ENCODE measurements at places on chromosomes 4 and X.

DNA sequence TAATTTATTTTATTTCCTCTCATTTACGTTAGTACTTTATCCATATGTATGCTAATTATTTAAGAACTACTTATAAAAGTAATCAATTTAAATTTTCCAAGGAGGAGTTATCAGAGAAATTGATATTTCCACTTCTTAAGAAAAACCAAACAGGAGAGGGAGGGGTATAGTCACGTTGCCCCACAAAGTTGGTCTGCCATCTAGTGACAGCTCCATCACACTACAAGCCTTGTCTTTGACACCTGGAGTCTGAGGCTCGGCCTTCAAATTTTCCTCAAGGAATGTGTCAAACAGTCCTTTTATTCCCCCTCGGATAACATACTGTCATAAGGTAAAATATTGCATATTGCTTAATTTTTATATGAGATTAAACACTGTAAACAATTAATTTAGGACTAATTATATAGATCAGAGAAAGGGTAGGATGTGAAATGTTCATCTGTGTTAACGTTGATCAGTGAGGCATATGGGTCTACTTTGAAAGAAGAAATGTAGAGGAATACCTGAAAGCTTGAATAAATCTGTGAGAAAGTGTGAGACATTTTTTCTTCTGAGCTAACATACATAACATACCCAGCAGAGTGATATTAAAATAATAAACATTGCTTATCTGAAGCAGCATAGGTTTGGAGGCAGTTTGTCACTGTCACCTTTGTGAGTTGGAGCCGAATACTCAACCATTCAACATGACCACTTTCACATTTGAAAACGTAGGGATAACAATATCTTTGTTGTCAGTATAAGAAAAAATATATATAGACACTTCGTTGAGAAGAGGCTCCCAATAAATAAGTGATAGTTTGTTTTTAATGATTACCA is 114.4 kb downstream of the GLRA3 start:
- peak; percentile 39 for DNase-seq

DNA sequence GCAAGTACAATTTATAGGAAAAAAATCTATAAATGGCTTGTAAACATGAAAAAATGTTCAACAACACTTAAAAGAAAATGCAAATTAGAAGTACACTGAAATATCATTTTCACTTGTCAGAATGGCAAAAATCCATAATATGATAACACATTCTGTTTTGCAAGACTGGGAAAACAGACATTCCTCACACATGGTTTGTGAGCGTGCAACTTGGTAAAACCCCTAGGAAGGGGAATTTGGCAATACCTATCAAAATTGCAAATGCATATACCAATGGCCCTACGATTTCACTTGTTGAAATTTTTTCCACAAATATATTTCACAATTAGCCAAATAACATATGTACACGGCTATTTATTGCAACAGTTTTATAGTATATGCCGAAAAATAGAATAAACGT is 31.4 kb downstream of the TBC1D9 start:
- no peak for DNase-seq

DNA sequence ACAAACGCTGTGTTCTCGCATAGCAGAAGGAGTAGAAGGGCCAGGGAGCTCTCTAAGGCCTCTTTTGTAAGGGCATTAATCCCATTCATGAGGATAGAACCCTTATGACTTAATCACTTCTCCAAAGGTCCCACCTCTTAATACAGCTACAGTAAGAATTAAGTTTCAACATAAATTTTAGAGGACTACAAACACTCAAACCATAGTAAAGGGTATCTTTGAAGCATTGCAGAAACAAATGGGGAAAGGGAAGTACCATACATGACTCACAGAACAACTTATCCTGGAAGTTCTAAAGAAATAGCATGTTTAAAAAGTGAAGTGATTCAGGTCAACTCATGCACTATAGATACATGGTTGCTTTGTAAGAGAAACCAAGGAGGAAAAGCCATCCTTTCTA is 680.8 kb downstream of the RPA4 start:
- DNase-seq = no peak

GRCh38 chr4:41432881-41433280 is 105.1 kb upstream of the LIMCH1 start:
- peak; percentile 95 for DNase-seq

- no peak for DNase-seq
These were observed 887 bp upstream of the IL1RAPL2 start for GRCh38 chrX:104564921-104565703.

- peak; percentile 79 for DNase-seq
These were observed 77.5 kb downstream of the ELF2 start for GRCh38 chr4:139099366-139099982.

DNA sequence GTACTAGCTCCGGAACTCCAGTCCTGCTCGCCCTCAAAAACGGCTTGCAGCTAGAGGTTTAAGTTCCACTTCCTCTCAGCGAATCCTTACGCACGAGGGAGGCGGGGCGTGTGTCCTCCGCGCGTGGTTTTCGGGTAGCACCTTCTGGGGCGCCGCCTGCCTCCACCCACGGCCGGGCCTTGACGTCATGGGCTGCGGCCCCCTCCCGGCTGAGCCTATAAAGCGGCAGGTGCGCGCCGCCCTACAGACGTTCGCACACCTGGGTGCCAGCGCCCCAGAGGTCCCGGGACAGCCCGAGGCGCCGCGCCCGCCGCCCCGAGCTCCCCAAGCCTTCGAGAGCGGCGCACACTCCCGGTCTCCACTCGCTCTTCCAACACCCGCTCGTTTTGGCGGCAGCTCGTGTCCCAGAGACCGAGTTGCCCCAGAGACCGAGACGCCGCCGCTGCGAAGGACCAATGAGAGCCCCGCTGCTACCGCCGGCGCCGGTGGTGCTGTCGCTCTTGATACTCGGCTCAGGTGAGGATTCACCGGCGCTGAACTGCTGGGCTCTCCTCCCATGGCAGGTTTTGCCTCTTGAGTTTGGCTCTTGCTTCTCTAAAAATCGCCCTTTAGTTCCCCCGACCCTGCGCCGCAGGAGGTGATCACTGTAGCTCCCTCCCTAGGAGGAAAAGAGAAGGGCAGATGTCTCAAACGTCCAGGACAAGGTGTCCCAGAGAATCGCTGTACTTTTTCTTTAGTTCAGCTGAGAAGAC is at the start of gene AREG:
Gene AREG (plus strand): TSS at position 246 of the 752 bp plus-strand sequence. CDS start 210 bp downstream, at position 456.
- peak; percentile 60 for DNase-seq

DNA sequence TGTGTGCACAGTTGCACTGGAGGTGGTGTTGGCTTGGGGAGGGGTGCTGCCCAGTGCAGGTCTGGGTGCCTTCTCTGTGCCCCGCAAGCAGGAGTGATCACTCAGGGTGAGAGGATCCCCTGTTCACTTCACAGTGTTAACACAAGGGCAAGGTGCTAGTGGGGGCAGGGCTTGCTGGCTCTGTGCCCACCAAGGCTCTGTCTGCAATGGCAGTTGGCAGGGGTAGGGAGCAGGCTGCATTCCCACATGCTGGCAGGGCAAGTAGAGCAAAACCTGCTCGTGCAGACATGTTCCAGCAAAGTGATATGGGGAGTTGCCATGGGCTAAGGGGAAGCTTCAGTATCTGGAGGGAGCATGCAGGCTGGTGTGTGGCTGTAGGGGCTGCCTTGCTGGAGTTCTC is 428.0 kb downstream of the ZNF674 start:
- DNase-seq = no peak

DNA sequence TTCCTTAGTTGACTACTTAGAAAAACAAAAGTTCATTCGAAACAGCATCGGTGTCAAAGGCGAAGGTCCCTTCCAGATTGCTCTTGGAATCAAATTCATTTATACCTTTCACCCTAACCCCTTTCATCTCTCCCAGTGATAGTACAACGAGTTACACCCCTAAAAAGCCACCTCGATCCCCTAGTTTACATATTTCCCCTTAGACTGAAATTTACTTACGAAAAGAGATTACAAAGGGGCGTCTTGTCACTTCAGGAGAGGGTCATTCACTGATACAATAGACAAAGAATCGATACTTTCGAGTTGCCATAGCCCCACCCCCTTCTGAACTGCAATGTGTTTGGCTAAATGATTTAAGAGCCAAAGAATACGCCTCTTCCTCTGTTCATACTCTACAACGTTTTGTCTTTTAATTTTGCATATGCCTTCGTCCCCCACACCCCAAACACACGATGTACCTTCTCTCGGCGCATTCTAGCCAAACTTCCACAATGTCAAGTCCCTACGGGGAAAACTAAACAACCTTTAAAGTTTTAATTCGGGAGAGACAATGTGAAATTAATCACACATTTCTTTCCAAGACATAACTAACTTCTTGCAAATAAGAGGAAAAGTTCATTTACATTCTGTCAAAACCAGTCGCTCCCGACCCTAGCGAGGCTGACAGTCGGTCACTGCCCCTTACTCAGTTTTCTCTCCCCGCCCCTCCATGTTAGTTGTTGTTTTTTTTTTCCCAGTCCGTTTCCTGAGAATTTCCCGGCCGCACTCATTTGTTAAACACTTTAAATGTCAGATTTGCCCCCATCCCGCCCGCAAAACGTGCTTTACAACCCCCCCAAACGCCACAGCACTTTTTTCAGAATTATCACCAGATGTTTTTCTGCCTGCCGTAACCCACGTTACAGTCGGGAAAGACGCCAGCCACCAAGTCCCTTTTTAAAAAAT is 88.6 kb downstream of the HPRT1 start:
- no peak for DNase-seq

GRCh38 chr4:137707102-137707620 is 174.9 kb upstream of the PCDH18 start:
- no peak for DNase-seq

- peak; percentile 5 for DNase-seq
These were observed 25.5 kb downstream of the ANAPC4 start for GRCh38 chr4:25402521-25402920.

GRCh38 chr4:56251556-56251955 is 135.7 kb downstream of the AASDH start:
- no peak for DNase-seq

DNA sequence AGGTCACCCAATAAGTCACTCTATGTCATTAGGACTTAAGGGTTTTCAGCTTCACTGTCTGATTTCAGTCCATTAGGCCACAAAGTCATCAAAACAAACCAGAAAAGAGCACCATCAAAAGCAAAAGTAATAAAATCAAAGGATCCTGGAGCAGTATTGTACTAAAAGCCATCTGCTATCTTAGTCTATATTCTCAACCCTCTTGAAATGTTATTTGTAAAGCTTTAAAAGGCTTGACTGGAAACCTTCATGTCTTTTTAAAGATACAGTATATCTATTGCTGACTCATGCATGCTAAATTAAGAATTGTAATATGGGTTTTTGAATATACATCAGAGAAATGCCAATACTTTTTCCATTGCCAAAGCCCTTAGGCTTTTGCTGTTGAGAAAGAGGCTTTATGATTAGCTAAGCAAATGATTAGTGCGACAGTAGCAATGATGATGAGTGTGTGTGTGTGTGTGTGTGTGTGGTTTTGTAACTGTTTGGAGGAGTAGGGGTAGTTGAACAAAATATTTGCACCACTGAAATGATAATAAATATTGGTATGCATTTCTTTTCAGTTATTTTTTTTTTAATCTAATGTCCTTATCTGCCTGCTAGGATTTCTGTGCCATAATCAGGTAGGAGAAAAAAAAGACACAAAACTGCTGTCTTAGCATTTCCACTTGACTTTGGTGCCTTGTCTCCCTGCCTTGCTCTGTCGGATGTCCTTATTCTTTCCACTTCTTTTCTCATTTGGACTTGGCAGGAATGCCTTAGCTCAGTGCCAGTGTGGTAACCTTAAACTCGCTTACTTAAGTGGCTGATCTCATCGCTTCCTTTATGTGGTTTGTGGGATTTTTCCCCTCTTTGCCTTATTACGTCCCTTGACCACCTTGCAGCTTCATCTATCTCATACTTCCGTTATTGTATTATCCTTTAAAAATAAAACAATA is 119.7 kb downstream of the PCDH7 start:
- DNase-seq = no peak

DNA sequence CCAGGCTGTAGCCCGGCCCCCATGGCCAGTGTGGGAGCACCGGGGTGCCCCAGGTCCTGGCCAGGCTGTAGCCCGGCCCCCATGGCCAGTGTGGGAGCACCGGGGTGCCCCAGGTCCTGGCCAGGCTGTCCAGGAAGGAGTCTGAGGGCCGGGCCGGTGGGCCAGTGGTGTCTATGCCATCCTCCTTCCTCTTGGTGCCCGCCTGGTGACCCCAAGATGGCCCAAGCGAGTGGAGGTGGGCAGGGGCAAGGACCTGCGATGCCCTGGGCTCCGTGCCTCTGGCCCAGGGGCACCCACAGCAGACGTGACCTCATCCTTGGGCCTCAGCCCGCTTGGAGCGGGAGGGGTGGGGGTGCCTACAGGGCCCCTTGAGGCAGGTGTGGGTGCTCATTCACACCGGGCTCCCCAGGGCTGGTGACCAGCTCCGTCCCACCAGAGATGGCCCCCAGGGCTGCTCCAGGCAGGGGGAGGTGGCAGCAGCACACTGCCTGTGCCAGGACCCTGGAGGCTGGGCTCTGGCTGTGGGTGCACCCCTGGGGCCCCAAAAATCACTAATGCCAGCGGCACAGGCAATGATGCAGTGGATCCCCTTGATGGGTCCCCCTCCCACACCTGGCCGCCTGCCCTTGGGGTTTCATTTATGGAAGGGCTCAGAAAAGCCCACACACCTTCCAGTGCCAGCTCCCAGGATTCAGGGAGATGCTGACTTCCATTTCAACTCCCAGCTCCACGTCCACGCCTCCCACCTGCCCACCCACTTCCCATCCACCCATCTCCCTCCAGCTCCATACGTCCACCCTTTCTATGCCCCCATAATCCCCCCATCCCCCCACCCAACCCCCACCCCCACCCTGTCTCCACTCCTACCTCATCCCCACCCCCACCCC is 35.8 kb downstream of the TACC3 start:
- DNase-seq = no peak

DNA sequence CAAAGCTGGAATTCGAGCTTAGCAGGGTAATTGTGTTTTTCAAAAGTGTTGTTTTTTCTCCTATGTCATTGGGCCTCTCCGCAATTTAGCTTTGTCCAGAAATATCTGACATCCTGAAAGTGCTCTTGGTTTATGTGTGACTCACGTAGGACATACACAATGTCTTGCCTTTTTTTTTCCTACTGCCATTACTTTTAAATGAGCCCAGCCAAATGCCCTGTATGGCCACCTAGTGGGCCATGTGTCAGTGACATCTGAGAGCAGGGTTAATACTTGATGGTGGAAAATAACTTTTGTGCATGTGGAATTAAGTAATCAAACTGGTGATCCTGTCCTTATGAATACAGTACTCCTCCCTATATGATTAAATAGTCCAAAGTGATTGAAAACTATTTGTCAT is 1411.1 kb upstream of the TENM3 start:
- peak; percentile 1 for DNase-seq

DNA sequence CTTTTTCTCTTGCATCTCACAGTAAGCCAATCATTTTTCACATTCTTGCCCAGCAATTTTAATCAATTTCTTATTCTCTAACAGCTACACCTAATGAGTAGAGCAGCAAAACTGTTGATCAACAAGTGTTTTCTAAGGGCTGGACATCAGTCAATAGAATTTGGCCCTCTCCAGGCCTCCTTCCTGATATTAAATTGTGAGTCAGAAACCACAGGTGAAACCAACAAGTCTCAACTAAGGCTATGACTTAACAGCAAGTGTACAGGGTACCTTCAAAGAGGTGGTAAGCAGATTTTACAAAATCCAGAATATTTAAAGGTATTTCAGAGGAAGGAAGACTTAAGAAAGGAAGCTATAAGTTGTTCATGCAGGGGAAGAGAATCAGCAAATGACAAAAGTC is 156.5 kb upstream of the ARHGAP24 start:
- DNase-seq = no peak
